ENCODE measurements at places on chromosomes 16 and 17.

DNA sequence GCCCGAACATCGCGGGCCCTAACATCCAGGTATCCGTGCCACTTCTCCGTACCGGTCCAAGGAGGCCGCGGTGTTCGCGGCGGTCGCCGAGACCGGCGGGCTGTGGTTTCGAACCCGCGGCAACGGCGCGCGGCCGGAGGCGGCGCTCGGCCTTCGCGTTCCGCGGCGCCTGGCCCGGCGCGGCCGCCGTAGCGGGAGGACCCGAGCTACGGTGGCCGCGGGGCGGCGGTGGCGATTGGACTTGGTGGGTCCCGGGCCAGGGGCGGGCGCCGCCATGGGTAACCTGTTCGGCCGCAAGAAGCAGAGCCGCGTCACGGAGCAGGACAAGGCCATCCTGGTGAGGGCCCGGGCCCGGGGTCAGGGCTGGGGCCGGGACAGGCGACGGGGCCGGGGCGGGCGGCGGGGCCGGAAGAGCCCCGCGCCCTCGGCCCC lies at the start of gene CHMP6:
Gene CHMP6, plus strand, starts transcription at position 197 of the 432 bp plus-strand sequence. Its CDS starts 78 bp downstream, at position 275.
- peak; percentile 75 for DNase-seq

DNA sequence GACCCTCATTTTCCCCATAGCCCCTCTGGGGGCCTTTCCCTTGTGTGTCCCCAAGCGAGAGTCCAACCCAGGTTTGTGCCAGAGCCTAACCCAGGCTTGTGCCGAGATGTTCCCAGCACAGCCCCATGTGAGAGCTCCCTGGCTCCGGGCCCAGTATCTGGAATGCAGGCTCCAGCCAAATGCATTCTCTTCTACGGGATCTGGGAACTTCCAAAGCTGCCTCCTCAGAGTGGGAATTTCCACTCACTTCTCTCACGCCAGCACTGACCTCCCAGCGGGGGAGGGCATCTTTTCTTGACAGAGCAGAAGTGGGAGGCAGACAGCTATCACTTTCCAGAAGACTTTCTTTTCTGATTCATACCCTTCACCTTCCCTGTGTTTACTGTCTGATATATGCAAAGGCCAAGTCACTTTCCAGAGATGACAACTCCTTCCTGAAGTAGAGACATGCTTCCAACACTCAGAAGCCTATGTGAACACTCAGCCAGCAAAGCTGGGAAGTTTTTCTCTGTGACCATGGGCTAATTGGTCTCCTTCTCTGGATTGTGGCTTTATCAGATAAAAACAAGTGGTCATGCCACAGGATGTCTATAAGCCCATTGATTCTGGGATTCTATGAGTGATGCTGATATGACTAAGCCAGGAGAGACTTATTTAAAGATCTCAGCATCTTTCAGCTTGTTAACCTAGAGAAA lies 2.5 kb upstream of the CCL2 start:
- no peak for DNase-seq

- no peak for DNase-seq
These were observed 163.4 kb downstream of the CMIP start for GRCh38 chr16:81607805-81608522.

GRCh38 chr17:73637866-73638265 lies 6.4 kb downstream of the SDK2 start:
- DNase-seq, result no peak

GRCh38 chr16:50408001-50408561 lies 39.3 kb upstream of the BRD7 start:
- no peak for DNase-seq

- DNase-seq, result no peak
These were observed 336.1 kb downstream of the MAF start for GRCh38 chr16:79264237-79265109.

GRCh38 chr17:60421273-60422161 lies 772 bp upstream of the CHCT1 start:
- DNase-seq, result peak; percentile 79

GRCh38 chr16:30786936-30787612 lies at the start of gene ZNF629:
ZNF629 (minus strand) TSS chr16:30787205; CDS start chr16:30784482, 2,723 bp downstream.
- peak; percentile 44 for DNase-seq

DNA sequence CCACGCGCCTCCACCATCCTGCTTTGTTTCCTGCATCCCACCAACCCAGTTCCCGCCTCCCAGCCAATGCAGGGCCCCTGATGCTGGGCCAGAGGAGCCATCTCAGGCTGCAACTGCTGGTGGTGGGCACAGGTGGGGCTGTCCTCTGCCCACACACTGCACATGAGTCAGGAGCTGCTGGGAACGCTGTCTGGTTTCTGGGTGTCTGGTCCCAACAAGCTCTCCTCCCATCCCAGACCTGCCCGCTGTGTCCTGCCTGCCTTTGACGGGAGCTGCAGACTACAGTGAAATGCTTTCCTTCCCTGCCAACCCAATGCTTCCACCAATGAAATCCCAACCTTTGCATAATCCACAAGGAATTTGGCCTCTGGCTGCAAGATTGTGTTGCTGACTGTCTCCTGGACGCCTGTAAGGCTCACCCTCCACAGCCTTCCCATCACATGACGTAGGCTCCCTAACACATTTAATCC lies 98.9 kb downstream of the N4BP1 start:
- no peak for DNase-seq

GRCh38 chr16:1614456-1615102 lies 2.4 kb downstream of the CRAMP1 start:
- peak; percentile 31 for DNase-seq

- DNase-seq, result no peak
These were observed 26.1 kb upstream of the CBFA2T3 start for GRCh38 chr16:89002851-89003830.

- DNase-seq, result no peak
These were observed 218.8 kb upstream of the CHMP6 start for GRCh38 chr17:80772906-80773242.

DNA sequence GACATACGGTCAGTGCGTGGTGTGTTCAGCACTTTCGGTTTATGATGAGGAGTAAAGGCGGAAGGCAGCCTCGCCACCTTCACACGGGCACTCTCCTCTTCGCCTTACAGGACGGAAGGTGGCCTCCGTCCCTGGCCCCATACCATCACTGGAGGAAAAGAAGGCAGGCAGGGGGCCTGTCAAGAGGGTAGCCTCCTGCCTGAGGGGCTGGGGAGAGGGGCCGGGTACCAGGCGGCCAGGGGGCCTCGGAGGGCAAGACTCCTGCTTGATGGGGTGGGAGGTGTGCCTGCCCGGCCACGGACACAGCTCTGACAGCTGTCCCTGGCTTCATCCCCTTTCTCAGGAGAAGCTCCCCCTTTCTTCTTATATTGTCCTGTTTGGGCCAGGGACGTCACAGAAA lies 15.6 kb upstream of the SLC38A8 start:
- DNase-seq, result no peak

GRCh38 chr16:4663777-4664465 lies 29.4 kb upstream of the NUDT16L1 start:
- no peak for DNase-seq

DNA sequence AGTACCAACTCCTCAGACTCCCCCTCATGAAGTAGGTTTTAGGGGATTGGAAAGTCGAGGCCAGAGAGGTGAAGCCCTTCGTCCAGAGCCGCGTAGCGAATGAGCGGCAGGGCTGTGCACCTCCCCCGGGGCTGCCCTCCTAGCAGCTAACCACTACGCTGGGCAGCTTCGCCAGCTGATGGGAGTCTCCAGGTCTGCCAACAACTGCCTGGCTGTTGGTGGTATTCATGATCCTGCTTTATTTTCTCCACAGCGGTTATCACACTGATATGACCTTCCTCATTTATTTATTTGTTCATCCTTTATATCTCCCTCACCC lies 773 bp upstream of the NETO2 start:
- no peak for DNase-seq

GRCh38 chr17:7281953-7282751 lies 634 bp downstream of the SLC2A4 start:
- no peak for DNase-seq

DNA sequence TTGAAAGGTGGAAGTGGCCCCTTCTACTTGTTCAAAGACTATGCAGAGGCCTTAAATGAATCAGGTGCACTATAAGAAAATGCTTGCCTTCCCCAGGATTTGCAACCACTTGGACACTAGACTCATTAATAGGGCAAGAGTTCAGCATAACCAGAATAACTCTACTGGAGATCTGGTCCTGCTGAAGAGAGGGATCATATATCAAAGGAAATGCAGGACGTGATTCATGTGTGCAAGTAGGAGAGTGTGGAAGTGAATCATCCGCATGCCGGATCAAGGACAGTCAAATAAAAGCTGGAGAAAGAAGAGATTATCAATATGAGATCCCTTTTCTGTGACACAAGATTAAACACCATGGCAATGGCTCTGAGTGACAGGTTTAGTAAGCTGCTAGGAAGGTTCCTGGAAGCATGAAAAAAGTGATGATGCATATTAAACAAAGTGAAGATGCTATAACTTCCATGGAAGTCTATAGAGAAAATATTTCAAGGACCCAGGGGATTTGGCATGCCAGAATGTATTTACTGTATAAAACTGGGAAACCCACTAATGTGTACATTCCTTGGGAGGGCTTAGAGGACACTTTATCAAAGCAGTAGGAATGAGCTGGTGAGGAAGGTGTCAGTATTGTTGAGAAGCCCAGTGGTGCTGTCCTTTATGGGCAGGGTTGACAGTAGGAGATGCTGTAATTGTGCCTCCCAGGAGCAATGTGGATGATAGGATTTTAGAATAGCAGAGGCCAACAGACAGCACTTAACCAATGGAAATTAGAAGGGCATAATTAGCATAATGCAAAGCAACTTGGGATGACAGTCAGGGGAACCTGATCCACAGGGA lies 133.1 kb downstream of the ABCA8 start:
- no peak for DNase-seq

- no peak for DNase-seq
These were observed 32.9 kb downstream of the SLC7A5 start for GRCh38 chr16:87836346-87836843.

- DNase-seq, result no peak
These were observed 1.3 kb upstream of the ZNF768 start for GRCh38 chr16:30527635-30528178.

- DNase-seq, result no peak
These were observed 419.9 kb downstream of the HAPSTR1 start for GRCh38 chr16:9511389-9511788.

DNA sequence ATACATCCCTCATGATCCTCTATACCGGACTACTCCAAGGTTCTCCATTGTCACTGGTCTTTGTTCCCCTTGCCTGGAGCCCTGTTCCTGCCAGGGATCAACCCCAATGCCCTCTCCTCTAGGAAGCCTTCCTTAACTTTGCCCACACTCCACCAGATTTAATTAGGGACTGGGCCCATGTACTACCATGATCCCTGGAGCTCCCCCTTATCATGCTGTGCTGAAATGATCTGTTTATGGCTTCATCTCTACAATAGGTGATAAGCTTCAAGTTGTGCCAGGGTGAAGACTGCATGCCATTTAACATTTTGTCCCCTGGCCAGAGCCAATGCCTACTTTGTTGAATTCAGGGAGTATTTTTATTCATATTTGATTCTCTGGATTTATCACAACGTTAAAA lies 17.9 kb upstream of the IRX5 start:
- DNase-seq, result no peak

DNA sequence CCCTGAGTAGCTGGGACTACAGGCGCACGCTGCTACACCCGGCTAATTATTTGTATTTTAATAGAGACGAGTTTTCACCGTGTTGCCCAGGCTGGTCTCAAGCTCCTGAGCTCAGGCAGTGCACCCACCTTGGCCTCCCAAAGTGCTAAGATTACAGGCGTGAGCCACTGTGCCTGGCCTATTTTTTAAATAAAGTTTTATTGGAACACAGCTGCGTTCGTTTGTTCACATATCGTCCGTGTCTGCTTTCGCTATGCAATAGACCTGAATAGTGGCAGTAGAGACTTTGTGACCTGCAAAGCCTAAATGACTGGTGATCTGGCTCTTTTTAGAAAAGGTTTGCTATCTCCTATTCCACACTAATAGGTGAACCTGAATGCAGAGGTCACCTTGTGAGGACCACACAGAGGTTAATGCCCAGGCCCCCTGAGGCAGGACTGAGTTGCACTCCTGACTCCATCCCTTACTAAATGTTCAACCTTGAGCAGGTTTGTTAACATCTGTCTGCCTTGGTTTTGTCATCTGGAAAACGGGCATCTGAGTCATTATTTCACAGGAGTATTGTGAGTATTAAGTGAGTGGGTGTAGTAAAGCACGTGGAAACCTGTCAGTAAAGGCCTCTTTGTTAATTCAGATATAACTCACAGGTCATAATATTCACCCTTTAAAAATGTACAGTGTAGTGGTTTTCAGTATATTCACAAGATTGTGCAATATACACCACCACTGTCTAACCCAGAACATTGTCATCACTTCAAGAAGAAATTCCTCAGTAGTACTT lies 157.5 kb upstream of the CACNG5 start:
- no peak for DNase-seq

DNA sequence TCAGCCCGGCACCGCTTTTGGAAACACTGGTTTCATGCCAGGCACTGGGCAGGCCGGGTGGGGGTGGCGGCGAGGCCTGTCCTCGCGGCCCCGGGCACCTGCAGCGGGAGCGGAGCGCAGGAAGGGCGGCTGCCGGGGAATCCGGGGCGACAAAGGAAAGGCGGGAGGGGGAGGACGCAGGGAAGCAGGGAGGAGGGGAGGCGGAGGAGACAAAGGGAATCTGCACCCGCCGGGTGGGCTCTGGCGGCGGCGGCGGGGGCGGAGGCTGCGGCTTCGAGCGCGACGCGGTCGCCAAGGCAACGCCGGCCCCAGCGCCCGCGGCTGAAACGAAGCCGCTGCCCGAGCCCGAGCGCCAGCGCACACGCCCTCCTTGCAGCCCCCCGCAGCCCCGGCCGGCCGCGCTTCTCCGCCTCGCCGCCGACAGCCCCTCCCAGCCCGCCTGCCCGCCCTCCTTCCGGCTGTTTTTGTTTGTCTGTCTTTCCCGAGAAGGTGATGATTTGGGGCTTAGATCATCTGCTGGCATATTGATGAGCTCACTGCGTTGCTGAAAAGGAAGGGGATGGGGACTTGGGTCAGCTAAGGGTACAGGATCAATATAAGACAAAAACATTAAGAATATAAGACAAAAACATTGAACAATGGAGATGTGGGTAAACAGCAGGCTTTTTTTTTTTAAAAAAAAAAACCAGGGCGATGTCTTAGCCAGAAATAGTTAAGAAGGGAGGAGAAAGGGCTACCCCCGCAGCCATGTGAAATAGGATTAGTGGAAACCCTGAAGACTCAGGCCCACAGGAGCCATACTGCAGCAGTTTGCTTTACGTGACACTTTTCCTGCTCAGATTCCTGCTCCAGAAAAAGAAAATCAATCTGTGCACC lies 32.7 kb downstream of the CDK5R1 start:
- peak; percentile 58 for DNase-seq

DNA sequence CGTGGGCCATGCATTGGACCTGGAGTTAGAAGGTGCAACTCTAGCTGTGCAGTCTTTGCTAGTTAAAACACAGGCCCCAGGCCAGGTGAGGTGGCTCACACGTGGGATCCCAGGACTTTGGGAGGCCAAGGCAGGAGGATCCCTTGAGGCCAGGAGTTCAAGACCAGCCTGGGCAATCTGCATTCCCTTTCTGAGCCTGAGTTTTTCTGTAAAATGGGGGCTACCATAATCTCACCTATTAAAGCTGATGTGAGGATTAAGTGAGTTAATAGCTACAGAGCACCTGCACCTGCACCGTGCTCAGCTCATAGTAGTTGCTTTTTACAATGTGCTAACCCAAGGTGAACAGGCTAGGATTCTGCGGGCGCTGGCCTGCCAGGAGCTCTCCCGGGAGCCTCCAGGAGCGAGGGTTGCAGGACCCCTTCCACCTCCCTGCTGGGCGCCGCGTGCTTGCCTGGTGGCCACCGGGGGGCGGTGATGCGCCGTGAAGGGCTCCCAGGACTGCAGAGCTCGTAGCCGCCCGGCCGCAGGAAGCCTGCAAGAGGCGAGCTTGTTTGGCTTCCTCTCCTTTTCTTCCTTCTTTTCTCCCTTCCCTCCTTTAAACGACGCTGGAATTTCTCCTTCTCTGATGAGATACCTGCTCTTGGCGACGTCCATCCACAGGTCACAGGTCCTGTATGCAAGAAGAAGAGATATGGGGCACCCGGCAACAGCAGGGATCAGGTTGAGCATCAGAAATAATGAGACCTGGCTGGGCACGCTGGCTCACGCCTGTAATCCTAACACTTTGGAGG lies 51.3 kb downstream of the ZFP90 start:
- peak; percentile 74 for DNase-seq
